ENCODE measurements at places on chromosomes 7 and 10.

GRCh38 chr10:97215619-97216260, 30.0 kb upstream of the SLIT1 start:
- H3K27ac ChIP-seq, result no peak overlapping the region
- DNase-seq, result no peak
- no peaks in the 10 kb centered on the region for H3K36me3 ChIP-seq
- no peaks in the 10 kb centered on the region for H3K27me3 ChIP-seq
- H3K4me1 ChIP-seq, result no peaks in the 10 kb centered on the region

DNA sequence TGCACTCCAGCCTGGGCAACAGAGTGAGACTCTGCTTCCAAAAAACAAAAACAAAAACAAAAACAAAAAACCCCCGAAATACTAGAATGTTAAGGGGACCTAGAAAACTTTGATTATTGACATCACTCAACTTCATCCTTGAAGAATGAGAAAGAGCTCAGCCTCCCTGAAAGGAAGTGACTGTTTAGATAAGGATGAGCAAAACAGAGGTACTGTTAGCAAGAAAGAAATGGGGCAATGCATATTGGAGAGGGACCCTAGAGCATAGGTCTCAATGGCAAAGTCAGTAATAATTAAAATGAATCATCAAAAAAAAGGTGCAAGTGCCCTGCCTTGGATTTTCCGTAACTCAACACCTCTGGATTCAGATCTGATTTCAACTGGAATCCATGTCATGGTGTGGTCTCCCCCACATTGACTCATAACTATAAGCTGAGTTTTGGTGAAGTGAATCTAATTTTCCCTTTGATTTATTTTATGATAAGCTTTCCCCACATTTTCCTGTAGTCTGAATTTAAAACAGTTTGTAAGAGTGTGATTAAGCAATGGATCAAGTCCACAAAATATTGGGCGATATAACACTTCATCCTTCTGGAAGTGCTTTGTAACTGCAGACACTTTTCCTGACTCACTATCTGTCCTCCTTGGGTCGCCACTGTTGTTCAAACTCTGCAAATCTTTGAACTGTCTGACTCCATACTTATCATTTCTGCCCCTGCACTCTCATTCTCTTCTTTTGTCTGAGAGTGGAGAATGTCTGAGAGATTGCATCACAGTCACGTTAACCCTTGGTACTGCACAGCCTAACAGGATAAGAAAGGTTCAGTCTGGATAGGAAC, 224.8 kb upstream of the LYZL1 start:
- H3K27me3 ChIP-seq, result no peaks in the 10 kb centered on the region
- H3K36me3 ChIP-seq, result no peaks in the 10 kb centered on the region
- H3K27ac ChIP-seq, result no peak overlapping the region
- DNase-seq, result no peak
- H3K4me3 ChIP-seq, result no peak overlapping the region

- no peaks in the 10 kb centered on the region for H3K4me1 ChIP-seq
- H3K27ac ChIP-seq, result no peak overlapping the region
- no peaks in the 10 kb centered on the region for H3K36me3 ChIP-seq
- no peak overlapping the region for H3K4me3 ChIP-seq
- H3K27me3 ChIP-seq, result no peaks in the 10 kb centered on the region
Observed at GRCh38 chr7:111164442-111164841, 73.5 kb downstream of the LRRN3 start.

DNA sequence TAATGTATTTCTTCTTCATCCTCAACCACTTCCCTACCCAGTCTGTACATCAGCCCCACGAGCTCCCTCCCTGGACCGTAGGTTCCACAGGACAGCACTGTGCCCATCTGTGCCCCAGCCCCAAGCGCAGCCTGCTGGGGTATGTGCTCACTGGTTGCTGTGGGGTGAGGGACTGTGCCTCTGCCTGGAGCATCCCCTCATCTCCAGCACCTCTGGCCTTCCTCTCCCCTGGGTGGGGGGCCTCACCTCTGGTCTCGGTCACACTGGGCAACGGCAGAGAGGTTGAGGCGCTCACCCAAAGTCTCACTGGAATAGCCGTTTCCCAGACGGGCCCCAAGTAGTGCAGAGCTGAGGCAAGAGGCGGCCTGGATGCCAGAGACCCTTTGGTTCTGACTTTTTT, 1.5 kb upstream of the PRKAR1B start:
- no peak overlapping the region for H3K27ac ChIP-seq
- H3K27me3 ChIP-seq, result no peaks in the 10 kb centered on the region
- H3K36me3 ChIP-seq, result peaks cover 6% of the 10 kb centered on the region

DNA sequence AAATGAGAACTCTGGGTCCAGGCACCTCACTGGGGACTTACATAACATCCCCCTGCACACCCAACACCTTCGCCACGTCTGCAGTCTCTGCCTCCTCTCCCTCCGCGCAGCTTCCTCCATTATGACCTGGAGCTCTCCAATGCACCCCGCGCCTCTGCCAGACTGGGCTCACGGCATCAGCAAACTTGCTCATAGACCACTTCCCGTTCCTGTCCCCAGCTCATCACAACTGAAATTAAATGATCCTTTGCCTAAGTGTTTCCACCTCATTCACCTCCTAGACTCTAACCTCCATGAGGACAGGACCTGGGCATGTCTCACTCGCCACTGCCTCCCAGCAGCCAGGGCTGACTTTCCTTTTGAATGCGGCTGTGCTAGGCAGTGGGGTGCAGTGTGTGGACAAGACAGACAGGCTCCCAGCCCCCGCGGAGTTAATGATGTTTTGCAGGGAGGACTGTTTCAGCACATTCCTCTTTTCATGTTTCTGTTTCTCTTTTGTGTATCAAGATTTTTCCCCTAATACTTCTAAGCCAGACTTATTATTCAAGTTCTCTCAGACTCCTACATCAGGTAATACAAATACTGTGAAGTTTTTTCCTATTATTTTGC, 18.8 kb downstream of the CHST15 start:
- H3K27ac ChIP-seq, result peak overlapping the region; percentile 26
- no peaks in the 10 kb centered on the region for H3K27me3 ChIP-seq
- peaks cover 62% of the 10 kb centered on the region for H3K4me1 ChIP-seq
- no peak overlapping the region for H3K4me3 ChIP-seq
- DNase-seq, result no peak
- H3K36me3 ChIP-seq, result no peaks in the 10 kb centered on the region

GRCh38 chr10:30068492-30069223, 9.3 kb upstream of the JCAD start:
- no peak overlapping the region for H3K27ac ChIP-seq
- no peaks in the 10 kb centered on the region for H3K36me3 ChIP-seq
- no peaks in the 10 kb centered on the region for H3K27me3 ChIP-seq
- no peaks in the 10 kb centered on the region for H3K4me1 ChIP-seq
- H3K4me3 ChIP-seq, result no peak overlapping the region

GRCh38 chr7:35241884-35242283, 12.0 kb downstream of the TBX20 start:
- DNase-seq, result no peak
- H3K27me3 ChIP-seq, result no peaks in the 10 kb centered on the region
- H3K4me3 ChIP-seq, result no peak overlapping the region
- H3K27ac ChIP-seq, result no peak overlapping the region
- H3K36me3 ChIP-seq, result no peaks in the 10 kb centered on the region

DNA sequence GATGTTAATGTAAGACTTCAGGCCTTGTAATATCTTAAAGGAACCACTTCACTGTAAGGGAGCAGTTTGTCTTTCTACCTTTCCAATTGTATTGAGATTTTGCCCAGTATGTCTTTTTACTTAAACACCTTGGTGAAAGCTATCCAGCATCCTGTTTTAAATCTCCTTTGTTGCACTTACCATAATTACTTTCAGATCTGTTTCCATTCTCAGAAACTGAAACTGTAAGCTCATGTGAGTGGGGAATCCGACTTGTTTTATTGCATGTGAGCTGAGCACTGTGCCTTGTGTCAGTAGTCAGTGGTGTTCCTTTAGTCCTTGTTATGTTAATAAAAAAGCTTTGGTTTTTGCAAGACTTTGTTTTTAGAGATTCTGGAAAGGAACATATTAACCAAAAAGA, 42.2 kb downstream of the BMPR1A start:
- DNase-seq, result no peak
- H3K27me3 ChIP-seq, result no peaks in the 10 kb centered on the region
- peaks cover 28% of the 10 kb centered on the region for H3K4me1 ChIP-seq
- no peak overlapping the region for H3K4me3 ChIP-seq
- H3K36me3 ChIP-seq, result peaks cover 3% of the 10 kb centered on the region
- H3K27ac ChIP-seq, result no peak overlapping the region

DNA sequence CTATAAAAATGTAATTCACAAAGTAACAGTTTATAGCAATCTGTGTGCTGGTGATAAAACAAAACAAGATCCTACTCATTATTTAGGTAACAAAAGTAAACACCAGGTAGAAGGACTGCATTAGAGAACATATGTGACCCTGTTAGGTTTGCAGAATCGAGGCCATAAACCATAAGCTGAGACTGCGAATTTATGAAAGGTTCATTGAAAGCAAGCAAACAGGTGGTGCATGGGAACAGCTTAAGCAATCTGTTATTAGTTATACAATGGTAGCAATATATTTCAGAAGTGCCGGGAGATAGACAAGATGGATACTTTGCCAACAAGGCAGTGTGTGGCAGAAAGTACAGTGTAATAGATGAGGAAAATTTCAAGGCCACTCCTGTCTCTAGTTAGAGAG, 23.5 kb upstream of the FAM133B start:
- H3K36me3 ChIP-seq, result no peaks in the 10 kb centered on the region
- H3K4me1 ChIP-seq, result no peaks in the 10 kb centered on the region
- no peak for DNase-seq
- no peak overlapping the region for H3K4me3 ChIP-seq
- H3K27ac ChIP-seq, result no peak overlapping the region
- no peaks in the 10 kb centered on the region for H3K27me3 ChIP-seq

- H3K36me3 ChIP-seq, result no peaks in the 10 kb centered on the region
- H3K27ac ChIP-seq, result peak overlapping the region; percentile 58
- H3K4me3 ChIP-seq, result peak overlapping the region; percentile 10
- peaks cover 4% of the 10 kb centered on the region for H3K4me1 ChIP-seq
- no peaks in the 10 kb centered on the region for H3K27me3 ChIP-seq
- no peak for DNase-seq
Observed at GRCh38 chr7:42227541-42227935, 9.5 kb downstream of the GLI3 start.

DNA sequence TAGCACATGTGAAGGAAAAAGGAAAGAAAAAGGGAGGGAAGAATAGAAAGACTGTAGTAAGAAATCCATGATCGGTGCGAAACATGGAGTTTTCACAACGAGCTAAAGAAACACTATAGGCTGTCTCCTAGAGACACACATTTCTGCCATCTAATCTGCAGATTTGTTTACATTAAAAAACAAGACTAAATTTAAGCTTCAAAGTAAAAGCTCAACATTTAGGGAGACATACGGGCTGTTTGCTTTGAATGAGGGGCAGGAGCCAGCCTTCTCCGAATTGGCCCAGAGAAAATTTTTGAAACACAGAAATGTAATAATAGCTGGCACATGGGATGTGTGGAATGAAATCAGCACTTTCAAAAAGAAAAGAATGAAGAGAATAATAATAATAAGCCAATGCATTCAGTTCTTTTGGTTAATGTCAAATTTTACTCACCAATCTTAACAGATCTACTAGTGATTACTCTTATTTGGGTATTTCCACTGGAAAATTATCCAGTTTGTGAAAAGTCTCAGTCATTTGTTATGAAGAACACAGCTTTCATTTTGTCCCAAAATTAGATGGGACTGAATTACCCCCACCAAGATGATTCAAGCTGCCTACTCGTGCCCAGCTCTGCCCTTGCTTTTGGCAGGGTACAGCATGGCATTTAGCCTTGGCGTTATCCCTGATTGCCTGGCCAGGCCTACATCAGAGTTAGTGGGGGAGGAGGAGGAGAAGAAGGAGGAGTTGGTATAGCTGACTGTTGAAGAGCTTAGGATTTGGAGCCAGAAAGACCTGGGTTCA, 47.1 kb downstream of the MTURN start:
- H3K27ac ChIP-seq, result peak overlapping the region; percentile 15
- no peak for DNase-seq
- H3K27me3 ChIP-seq, result no peaks in the 10 kb centered on the region
- H3K36me3 ChIP-seq, result no peaks in the 10 kb centered on the region
- peaks cover 38% of the 10 kb centered on the region for H3K4me1 ChIP-seq
- no peak overlapping the region for H3K4me3 ChIP-seq

DNA sequence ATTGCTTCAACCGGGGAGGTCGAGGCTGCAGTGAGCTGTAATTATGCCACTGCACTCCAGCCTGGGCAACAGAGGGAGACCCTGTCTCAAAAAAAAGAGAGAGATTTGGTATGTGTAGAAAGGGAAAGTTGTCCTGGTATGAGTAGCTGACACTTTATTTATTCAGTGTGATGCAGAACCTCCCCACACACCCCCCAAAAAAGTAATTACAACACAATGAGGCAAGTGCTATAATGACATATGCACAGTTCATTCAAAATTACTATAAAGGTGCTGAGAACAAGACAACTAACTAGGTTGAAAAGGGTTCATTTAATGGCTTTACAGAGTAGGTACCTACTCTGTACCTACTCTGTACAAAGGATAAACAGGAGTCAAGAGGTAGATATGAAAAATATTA, 80.2 kb downstream of the PDSS1 start:
- no peaks in the 10 kb centered on the region for H3K27me3 ChIP-seq
- H3K27ac ChIP-seq, result no peak overlapping the region
- no peak for DNase-seq
- H3K4me1 ChIP-seq, result peaks cover 41% of the 10 kb centered on the region
- H3K4me3 ChIP-seq, result no peak overlapping the region
- H3K36me3 ChIP-seq, result no peaks in the 10 kb centered on the region

- H3K27ac ChIP-seq, result no peak overlapping the region
- DNase-seq, result no peak
- no peaks in the 10 kb centered on the region for H3K4me1 ChIP-seq
- H3K27me3 ChIP-seq, result no peaks in the 10 kb centered on the region
Observed at GRCh38 chr7:148868378-148868674, 15.8 kb downstream of the EZH2 start.

DNA sequence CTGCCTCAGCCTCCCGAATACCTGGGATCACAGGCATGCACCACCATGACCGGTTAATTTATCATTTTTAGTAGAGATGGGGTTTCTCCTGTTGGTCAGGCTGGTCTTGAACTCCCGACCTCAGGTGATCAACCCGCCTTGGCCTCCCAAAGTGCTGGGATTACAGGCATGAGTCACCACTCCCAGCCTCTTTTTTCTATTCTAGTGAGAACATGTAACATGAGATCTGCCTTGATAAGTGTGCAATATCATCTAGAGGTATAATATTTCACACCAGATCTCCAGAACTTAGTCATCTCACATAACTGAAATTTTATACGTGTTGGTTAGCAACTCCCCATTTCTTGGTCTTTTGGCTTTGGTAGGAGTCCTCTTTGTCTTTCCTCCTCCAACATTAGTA, 656.9 kb downstream of the CNTNAP2 start:
- H3K36me3 ChIP-seq, result no peaks in the 10 kb centered on the region
- no peak for DNase-seq
- H3K4me1 ChIP-seq, result no peaks in the 10 kb centered on the region
- H3K27me3 ChIP-seq, result no peaks in the 10 kb centered on the region

- H3K4me1 ChIP-seq, result no peaks in the 10 kb centered on the region
- H3K27ac ChIP-seq, result no peak within 1 kb of the TSS
- no peak for DNase-seq
Observed at GRCh38 chr10:81874875-81875466, at the start of gene NRG3. Gene NRG3, plus strand, starts transcription at chr10:81875194.
